Left renal cortex interstitium (tissue), 4 donors: ENCODE measurements at places on chromosomes 2 and 18. TPM values are rescaled to one million over a fixed set of nuclear protein-coding genes. Genes with fewer than 3 reads are reported as not detected.

The TMEM17 gene
- polyA plus RNA-seq = 7.1 TPM

The COBLL1 gene
- 120 TPM for polyA plus RNA-seq

The GATA6 gene
- 8.0 TPM for polyA plus RNA-seq

The BOLA3 gene
- 26.0 TPM for polyA plus RNA-seq

The ASPRV1 gene
- 4.8 TPM for polyA plus RNA-seq

The OXER1 gene
- polyA plus RNA-seq = 13.0 TPM

The ZRANB3 gene
- 10.6 TPM for polyA plus RNA-seq

The PRSS56 gene
- polyA plus RNA-seq = not detected

GRCh38 chr2:19496646-19497045, 138.2 kb upstream of the OSR1 start:
- DNase-seq = no peak

DNA sequence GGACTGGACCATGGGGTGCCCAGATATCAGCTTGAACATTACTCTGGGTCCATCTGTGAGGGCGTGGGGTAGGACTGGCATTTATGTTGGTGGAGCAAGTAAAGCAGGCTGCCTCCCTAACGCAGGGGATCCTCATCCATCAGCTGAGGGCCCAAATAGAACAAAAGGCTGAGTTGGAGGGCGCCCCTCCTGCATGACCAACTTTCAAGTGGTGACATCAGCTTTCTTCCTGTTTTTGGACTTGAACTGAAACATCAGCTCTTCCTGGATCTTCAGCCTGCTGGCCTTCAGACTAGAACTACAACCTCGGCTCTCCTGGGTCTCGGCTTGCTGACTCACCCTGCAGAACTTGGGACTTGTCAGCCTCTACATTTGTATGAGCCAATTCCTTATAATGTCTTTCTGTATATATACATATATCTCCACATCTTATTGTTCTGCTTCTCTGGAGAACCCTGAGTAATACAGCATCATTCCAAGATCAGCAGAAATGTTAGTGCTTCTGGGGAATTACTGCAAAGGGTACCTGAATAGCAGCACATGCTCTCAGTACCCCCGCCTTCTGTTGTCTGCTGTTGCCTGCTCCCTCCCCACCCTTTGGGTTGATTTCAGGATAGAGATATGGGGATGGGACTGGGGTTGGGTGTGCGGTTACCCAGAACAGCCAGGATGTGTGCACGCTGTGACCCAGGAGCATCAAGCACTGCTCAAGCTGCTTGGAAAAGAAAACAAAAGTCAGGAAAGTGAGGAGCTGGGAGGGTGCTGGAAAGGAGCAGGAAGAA, 20.0 kb downstream of the TMEM127 start:
- DNase-seq = no peak

GRCh38 chr2:88933091-88933490, 241.6 kb downstream of the RPIA start:
- DNase-seq = no peak

DNA sequence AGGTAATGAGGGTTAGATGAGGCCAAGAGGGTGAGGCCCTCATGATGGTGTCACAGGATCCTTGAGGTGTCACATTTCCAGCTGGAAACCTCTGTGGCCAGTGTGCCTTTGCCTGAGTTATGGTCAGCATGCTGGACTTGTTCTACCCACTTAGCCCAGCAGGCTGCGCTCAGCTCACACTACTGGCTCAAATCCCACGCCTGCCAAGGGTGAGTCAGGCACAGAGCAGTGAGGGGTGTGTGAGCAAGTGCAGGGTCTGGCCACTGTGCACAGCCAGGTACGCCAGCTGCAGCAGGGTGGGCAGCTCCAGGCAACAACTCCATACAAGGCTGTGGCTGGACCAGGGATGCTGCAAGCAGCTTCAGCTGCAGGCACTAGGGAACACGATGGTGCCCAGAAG, 616.6 kb upstream of the FSHR start:
- no peak for DNase-seq

DNA sequence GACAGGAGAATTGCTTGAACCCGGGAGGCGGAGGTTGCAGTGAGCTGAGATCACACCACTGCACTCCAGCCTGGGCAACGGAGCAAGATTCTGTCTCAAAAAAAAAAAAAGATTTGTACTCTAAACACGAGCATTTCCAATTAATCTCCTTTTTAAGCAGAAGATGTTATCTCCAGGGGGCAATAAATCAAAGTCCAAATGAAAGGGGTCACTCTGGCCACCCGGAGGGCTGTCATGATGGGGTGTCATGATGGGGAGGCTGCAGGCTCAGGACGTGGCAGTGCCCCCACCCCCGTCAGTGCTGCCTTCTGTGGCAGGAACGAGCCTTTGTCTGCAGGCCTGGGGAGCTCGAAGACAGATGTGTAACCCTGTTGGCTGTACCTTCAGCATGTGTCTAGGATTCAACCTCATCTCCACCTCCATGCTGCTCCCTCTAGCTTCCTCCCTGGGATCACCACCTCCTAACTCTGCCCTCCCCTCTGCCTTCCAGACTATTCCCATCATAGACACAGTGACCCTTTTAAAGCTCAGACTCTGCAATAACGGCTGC, 76.9 kb upstream of the YWHAQ start:
- DNase-seq = no peak

DNA sequence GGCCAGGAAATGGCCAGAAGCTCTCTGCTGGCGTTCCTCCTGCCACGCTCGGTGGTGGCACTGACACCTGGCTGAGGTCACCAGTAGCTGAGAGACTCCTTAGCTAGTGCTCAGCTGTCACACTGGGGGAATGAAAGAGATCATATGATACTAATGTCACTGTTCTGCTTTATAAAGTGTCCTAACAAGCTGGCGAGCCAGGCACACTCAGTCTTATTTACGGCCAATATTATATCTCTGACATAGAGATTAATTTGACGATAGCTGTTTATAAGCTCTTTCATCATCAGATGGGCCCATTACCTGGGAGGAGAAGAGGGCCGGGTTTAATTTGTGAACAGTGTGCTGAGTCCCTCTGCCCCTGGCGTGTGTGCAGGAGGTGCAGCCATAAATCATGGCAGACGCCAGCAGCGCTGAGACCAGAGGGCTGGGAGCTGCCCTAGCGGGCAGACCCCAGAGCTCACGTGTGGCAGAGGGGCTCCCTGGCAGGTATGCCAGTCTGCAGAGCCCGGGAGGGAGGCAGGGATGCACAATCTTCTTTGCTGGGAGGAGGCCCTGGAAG, 246.5 kb downstream of the HAUS1 start:
- no peak for DNase-seq

DNA sequence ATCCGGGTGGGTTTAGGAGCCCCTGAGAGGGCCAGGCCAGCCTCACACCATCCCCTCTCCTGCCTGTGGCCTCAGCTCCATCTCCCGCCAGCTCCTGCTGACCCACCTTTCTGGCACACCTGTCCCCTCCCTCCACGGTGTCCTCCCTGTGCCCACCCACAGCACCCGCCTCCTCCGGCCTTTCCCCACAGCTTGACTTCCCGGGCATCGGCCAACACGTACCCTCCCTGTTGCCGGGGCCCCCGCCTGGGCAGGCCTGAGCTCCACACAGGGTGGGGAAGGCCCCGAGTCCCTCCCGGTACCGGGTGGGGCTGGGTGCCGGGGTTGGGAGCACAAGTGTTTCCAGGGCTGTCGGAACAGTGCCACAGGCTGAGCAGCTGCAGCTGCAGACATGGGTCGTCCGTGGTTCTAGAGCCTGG, 6.5 kb downstream of the GPC1 start:
- no peak for DNase-seq

GRCh38 chr2:85584354-85584856, at the start of gene VAMP5:
Gene VAMP5, plus strand, starts transcription at chr2:85584431. Its CDS starts 60 bp downstream, at chr2:85584491.
- no peak for DNase-seq

DNA sequence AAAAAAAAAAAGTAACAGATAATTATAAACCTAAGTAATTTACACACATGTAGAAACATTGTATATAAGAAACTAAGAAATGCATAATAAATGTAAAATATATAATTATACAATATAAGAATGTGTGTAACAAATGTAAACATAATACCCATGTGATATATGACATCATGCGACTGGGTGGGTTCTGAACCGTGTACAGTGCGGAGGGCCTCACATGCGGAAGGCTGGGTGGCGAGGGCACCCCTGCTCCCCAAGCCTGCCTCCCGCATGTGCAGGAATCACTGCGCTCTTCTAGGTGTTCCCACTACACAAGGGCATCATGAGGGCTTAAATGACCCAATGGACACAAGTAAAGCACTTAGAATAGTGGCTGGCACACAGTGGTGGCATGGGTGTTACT, 2.0 kb downstream of the PTPN18 start:
- no peak for DNase-seq

DNA sequence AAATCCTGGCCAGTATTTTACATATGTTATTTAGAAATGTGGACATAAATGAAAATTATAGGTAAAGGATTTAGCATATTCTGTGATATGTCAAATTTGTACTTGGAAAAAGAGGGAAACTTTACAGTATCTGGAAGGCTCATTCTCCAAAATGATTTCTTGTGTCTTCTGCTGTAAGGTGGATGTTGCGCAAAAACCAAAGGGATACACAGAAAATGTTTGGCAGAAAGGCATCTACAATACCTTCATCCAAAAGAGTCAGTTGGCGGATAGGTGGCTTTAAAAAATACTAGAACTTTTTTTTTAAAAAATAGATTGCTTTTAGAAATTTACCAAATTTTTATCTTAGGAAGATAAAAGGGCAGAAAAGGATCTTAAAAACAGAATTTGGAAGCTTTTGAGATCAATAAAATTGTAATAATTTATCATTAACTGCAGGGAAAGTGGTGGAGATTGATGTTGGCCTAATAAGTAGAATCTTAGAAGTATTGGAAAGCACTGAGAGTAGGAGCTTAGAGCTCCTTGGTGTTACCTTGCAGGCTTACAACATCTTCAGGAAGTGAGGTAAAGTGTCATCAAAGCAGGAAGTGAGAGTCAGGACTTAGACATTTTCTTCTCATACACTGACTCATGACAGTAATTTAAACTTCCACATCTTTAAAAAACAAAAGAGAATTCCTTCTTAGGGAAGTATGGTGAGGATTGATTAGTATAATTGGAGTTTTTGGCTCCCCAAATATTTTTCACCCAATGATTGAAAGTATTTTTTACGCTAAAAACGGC, 2.1 kb downstream of the NABP1 start:
- no peak for DNase-seq

GRCh38 chr2:169452080-169452479, 27.2 kb upstream of the BBS5 start:
- no peak for DNase-seq

GRCh38 chr2:234679301-234679740, 182.4 kb upstream of the ARL4C start:
- DNase-seq = no peak

DNA sequence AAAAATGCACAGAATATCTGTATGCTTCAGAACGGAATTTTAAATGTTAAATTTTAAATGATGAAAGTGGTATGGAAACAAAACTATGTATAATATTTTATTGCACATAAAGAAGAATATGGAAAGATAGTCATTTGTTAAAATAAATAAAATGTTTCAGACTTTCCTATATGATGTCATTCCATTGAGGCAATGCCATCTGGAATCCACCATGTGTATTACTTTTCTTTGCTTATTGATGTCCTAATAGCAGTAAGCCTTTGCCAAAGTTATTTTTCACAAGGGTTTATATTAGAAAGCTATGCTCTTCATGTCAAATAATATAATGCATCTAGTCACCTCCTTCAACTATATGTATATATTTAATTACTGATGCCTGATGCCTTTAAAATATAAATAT, 601.6 kb upstream of the PKDCC start:
- DNase-seq = no peak

DNA sequence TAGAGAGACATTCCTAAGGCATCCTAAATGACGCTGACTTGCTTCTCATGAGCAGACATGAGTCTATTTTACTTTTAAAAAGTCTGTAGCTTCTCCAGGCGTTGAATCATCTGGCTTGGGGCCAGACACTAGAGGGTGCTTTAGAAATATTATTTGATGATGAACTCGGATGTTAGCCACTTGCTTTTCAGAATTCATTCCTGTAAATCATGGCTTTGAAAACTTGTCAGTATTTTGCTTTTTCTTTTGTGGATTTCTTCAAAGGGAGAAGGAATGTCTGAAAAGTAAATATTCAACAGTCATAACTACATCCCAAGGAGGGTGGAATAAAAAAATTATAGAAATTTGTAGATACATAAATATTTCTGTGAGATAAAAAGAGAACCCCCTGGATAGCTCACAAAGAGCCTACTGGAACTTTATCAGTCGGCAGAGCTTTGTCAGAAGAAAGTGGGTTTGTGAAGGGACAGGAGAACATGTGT, 370.8 kb downstream of the OSR1 start:
- no peak for DNase-seq

DNA sequence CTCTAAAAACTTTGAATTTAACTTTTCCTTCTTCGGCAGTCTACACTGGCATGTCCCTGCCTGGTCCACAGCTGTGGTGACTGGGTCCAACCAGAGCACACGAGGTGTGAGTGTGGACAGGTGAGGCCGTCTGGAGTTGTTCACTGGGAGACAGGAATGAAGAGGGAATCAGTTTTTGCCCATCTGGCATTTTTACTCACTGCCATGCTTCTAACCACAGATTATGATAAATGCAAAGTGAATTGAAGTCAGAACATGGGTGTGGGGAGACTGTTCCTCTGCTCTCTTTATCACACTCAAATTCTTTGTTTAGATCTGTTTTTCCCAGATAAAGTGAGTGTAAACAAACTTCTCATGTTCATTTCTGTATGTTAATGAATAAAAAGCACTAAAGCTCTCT, 54.7 kb upstream of the PIEZO2 start:
- no peak for DNase-seq

DNA sequence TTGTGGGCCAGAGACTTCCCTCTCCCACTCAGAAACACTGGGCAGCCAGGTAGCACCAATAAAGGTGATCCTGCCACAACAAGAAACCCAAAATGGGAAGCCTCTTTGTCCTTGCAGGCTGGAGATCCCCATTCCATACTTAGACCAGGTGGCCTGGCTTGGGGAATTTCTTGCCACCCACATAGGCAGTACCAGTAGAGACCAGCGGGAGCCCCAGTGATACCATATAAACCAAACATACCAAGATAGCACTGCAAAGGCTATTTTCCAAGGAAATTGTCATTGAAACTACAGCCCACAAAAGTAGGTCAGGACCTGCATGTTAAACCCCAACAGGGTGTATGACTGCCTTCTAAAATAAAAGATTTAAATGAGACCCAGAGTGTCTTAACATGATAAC, 171.6 kb downstream of the DIS3L2 start:
- DNase-seq = no peak

- DNase-seq = no peak
Observed at GRCh38 chr18:25672490-25672889, 320.5 kb upstream of the ZNF521 start.

- no peak for DNase-seq
Observed at GRCh38 chr2:86518481-86518880, 44.8 kb downstream of the CHMP3 start.

- no peak for DNase-seq
Observed at GRCh38 chr2:17539611-17540092, 844 bp upstream of the VSNL1 start.
